Cardiac muscle cell (in vitro differentiated cells and primary cell): ENCODE measurements at places on chromosomes 4 and X. TPM values are rescaled to one million over a fixed set of nuclear protein-coding genes. Genes with fewer than 3 reads are reported as not detected.

The RPA4 gene
- total RNA-seq = 0.60 and 1.1 TPM in 2 replicates

The CSAG1 gene
- total RNA-seq = not detected in 2 replicates

DNA sequence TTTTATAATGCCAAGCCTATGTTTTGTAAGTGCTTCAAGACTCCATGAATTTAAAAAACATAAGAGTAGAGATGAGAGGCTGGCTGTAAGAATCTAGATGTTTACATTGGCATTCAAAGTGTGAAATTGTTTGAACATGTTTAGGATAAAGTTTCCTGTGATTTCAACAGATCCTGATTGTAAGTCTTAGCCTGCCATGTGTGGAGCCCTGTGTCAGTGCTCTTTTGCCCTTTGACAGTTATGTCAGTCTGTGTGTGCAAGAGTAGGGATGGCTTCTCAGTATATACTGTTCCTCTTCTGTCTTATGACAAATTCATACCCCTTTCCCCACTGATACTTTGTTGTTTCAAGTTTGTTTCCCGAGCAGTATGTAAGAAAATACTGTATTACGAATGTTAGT, 68.2 kb downstream of the USP9X start:
- no peak overlapping the region for H3K4me3 ChIP-seq
- peaks cover 52% of the 10 kb centered on the region for H3K36me3 ChIP-seq
- no peak for DNase-seq
- no peak overlapping the region for H3K27ac ChIP-seq
- no peaks in the 10 kb centered on the region for H3K4me1 ChIP-seq

DNA sequence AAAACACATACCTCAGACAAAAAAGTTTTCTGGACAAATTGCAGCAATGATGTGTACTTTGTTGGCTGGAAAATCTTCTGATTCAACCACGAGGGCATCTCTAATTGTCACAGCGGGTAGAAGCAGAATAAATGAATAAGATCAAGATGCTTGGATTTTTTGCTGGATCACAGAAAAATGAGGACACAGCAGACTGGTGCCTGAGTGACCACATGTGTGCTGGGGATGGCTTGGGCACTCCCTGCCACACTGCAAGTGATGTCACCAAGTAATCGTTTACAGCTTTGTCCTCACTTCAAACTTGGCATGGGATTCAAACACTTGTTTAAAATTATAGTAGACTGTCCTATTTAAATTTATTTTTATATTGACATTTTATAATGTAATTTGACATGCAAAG, 557.0 kb downstream of the SPRY1 start:
- H3K4me3 ChIP-seq = no peak overlapping the region
- H3K4me1 ChIP-seq = no peaks in the 10 kb centered on the region
- no peaks in the 10 kb centered on the region for H3K27me3 ChIP-seq
- no peak for DNase-seq
- H3K36me3 ChIP-seq = no peaks in the 10 kb centered on the region
- H3K27ac ChIP-seq = no peak overlapping the region

DNA sequence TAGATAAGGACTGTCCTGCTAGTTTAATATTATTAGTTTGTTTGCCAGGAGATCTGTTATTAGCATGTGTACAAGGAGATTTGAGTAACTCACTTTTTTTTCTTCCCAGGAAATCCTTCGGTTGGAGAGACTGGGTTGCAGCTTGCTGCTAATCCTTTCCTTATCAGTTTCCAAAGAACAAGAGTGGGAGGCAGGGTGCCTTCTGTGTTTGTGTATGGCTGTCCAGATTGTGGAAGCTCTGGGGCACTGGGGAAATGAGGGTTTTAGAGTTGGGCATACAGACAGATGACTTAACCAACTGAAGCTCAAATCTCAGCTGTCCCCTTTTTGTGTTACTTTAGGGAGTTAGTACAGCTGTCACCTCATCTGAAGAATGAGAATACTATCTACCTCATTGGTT, 12.6 kb upstream of the SUPT20HL1 start:
- H3K4me3 ChIP-seq = no peak overlapping the region
- DNase-seq = peak; percentile 64
- peak overlapping the region; percentile 68 for H3K27ac ChIP-seq
- peaks cover 13% of the 10 kb centered on the region for H3K4me1 ChIP-seq
- H3K36me3 ChIP-seq = no peaks in the 10 kb centered on the region
